ENCODE measurements at places on chromosomes 2 and 18.
A peak's percentile ranks its signal among the peaks of the same experiment; 100 is the strongest.

DNA sequence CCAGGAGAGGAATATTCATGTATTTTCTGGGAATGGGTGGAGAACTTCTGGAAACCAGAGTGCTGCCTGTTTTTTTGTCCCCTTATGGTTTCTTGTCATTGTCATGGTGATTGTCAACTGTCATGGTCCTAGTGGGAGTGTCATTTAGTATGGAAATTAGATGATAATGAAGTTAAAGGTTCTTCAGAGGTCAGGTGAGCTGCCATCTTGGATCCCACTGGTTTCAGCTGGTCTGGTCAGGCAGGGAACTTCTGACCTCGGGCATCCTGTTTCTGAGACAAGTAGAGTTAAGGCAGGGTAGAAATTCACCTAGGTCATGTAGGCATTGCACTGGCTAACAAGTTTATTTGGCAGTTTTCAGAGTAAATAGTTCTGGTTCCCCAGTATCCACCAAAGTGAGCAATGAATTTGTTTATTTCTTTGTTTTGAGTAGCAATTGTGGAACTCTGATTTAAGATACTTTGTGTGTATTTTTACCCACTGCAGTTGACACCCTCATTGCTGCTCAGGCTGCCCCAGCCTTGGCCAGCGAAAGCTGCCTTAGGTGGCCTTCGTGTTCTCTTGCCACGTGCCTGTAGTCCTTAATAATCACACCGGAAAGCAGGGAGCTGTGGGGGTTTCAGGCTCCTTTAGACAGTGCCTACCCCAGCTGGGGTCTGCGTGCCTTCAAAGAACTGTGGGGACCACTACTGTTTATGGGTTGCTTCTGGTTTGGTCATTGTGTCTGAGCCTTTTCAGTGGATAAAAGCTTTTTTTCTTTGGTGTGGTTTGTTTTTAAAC is 48.7 kb downstream of the NCK2 start:
- no peak for DNase-seq

DNA sequence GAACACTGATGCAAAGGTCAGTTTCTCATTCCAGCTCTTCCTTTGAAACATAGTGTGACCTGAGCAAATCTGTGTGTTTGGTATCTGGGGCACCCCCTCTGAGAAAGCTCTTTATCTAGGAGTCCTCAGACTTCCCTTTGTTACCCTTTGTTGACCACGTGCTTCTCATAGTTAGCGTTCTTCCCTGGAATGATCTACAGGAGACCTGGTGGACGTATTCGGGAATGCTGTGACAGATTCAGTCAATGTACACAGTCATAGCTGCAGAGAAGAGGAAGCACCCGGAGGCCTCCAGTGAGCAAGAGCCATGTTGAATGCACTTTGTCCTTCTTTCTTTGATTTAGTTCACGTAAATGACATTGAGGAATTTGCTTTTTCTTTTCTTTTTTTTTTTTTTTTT is 10.7 kb upstream of the CHMP1B start:
- DNase-seq: no peak

DNA sequence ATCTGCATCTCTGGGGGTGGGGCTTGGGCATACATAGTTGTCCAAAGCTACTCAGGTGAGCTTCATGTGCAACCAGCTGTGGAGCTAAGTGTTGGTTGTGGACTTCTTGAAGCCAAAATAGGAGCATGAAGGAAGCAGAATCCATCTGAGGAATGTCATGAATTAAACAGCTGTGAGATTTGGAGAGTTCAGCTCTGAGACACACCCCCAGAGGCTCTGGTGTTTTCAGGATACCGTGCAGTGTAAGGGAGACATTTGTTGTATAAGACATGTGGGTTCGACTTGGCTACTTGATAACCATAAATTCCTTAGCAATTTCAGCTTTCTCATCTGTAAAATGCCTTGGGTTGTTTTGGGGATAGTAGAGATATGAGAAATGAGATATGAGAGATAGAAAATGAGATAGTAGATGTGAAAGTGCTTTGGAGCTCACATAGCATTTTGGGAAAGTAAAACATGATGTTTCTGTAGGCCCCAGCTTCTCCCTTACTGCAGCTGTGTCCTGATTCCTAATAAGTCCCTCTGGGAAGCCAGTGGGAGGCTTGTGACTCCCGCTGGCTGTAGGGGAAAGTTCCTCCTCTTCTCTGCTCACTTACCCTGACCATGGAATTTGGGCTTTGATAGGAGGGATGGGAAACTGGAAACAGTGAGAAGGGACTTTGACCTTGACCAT is 50.0 kb downstream of the DPYSL5 start:
- DNase-seq: no peak

- DNase-seq: no peak
Observed at GRCh38 chr2:165017966-165018596, 62.8 kb upstream of the SLC38A11 start.

GRCh38 chr2:106758901-106759497 is 127.0 kb downstream of the ST6GAL2 start:
- no peak for DNase-seq

- no peak for DNase-seq
Observed at GRCh38 chr2:43228756-43229659, 2.6 kb upstream of the ZFP36L2 start.

DNA sequence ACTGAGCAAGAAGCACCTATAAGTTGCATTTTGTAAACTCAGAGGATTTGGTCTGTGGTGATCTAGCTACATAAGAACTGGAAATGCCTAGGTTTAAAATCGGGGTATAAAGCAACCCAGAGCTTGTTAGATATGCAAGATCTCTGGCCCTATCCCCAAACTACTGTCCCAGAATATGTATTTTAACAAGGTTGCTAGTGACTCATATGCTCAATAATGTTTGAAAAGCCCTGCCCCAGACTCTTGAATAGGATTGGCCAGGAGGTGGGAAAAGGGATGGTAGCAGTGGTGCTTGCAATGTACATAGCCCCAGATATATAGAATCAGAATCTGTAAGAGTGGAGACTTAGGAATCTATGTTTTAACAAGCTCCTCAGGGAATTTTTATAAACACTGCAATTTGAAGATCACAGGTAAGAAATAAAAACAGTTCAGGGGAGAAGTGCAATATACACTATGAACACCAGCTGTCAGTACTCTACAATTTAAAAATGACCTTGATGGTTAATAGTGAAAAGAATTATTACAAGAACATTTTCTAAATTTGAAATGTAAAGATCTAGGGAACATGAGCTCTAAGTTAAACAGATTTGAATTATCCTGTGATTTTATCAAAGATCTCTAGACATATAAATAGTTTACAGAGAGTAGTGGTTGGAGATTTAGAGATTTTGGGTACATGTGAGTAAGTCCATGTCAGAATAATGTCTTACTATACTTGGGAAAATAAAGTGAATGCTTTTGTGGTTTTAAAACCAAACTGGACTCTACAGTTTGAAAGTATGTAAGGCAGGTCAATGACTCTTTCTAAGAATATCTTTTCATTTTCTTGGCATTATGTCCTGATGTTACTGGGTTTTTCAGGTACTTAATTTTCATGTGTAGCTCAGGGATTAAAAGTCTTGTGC is 7.7 kb upstream of the MMADHC start:
- no peak for DNase-seq

GRCh38 chr2:98438190-98439133 is 6.2 kb upstream of the INPP4A start:
- DNase-seq: no peak

- DNase-seq: no peak
Observed at GRCh38 chr18:79497638-79498081, 101.9 kb downstream of the NFATC1 start.

GRCh38 chr2:73925033-73925704 is 1.5 kb upstream of the DGUOK start:
- no peak for DNase-seq

- DNase-seq: peak; percentile 18
Observed at GRCh38 chr2:127324635-127325034, 30.7 kb upstream of the ERCC3 start.

DNA sequence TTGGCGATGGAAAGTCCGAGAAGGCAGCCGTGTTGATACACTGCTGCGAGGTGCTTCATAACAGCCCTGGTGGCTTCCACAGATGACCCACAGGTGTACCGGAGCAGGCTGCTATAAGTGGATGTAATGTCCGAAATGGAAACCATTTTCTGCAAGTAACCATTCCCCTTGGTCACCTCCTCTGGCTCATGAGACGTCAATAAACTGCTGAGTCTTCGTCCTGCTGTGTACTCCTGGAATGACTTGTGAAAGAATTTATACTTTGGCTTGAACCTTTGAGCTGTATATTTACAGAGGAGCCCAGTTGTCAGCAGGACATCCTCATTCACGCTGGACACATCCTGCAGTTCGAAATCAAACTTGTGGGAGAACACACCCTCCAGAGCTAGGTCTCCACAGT is 14.4 kb downstream of the NLRC4 start:
- no peak for DNase-seq

DNA sequence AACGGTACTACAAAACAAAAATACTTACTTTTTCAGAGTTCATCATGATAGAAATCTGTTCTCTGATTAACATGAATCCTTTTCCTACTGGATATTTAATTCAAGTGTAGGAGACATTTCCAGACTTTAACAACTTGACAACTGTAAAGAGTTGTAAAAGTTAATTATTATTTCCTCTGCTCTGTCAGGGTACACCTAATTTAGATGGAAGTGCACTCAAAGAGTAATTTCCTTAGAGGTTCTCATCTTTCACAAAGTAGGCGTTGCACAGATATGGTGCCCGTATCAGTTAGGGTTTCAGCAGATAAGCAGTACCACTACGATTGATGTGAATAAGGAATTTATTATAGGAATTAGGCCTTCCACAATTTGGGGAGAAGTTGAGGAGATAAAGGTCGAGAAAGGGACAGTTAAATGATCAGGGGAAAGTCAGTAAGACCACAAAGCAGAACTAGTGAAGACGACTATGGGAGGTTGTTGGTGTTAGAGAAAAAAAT is 16.2 kb upstream of the PDE11A start:
- DNase-seq: no peak
